Activated naive CD8-positive, alpha-beta T cell treated with anti-CD3 and anti-CD28 coated beads for 36 hours (primary cell): ENCODE measurements at places on chromosomes 5 and 9. TPM values are rescaled to one million over a fixed set of nuclear protein-coding genes. Genes with fewer than 3 reads are reported as not detected.

Gene FOXD4L4
- total RNA-seq, result 0.10 TPM

Gene C5orf63
- total RNA-seq, result 10.9 TPM

Gene TMEM171
- not detected for total RNA-seq

Gene MED22
- total RNA-seq, result 42.3 TPM

Gene EXD3
- 3.6 TPM for total RNA-seq

Gene TRPM6
- total RNA-seq, result not detected

Gene STKLD1
- 0.16 TPM for total RNA-seq

Gene TMEM267
- 24.1 TPM for total RNA-seq

Gene SLC36A2
- total RNA-seq, result not detected
